ENCODE measurements at places on chromosomes 5 and 9.
A peak's percentile ranks its signal among the peaks of the same experiment; 100 is the strongest.

DNA sequence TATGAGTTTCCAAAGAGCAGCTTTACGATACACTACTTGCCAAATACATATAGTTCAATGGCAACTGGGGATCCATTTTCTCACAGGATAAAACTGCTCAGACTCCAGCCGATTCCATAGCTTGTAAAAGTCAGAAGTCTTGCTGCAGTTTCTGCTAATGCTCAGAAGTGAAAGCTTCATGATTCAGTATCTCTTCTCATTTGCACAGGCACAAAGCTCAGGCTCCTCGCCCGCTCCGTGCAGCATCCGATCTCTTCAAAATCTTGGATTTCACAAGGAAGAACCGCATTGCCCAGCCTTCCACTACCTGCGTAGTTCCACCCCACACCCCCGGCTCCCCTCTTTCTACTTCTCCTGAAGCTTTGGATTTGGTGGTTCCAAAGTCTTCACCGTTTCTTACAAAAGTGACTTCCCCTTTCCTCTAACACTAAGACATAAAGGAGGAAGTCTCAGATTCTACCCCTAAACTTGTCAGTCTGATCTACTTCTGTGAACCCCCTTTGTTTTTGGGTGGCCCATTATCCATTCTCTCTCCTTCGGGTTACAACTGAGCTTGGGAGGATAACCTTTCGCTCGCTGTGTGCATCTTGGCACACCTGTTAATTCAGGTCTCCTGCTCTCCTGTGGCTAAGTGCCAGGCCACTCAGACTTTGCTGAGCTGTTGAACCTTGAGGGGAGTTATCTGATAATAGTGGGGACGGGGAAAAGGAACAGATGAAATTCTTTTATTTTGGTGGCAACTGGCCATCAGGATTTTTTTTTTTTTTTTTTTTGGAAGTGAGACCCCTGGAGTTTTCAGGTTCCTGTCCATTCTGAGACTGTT lies 194.1 kb downstream of the GNA14 start:
- no peak for DNase-seq

- DNase-seq = no peak
These were observed 110.3 kb downstream of the ASTN2 start for GRCh38 chr9:117304549-117304948.

DNA sequence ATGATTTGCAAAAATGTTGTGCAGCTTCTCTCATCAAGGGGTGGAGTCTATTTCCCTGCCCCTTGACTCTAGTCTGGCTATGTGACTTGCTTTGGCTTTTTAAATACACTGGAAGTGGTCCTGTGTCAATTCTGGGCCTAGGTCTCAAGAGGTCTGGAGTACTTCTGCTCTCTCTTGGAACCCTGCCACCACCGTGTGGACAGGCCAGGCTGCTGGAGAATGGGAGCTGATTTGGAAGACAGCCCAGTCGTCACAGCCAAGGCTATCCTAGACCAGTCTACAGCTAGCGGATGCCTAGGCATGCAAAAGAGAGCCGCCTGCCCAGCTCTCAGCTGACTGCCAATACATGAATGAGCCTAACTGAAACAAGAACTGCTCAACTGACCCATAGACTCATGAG lies 56.7 kb upstream of the CLINT1 start:
- DNase-seq = no peak

GRCh38 chr5:50401336-50401735 lies 39.8 kb downstream of the EMB start:
- no peak for DNase-seq

DNA sequence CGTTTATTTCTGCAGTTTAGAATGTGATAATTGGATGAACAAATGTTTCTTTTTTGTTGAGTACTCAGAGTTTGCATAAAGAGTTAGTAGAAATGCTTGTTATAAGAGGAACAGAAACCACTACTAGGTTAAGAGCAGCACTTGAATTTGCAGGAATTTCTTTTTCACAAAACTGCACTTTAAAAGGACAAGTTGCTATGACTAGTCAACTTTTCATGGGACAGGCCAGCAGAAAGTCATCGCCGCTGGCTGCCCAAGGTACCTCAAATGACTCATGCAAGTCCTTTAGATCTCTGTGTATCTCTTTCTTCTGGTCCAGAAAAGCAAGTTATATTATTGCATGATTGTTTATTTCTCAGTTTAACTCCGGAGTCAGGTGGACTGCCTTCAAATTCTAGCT lies 97.3 kb upstream of the HMHB1 start:
- DNase-seq = peak; percentile 6

DNA sequence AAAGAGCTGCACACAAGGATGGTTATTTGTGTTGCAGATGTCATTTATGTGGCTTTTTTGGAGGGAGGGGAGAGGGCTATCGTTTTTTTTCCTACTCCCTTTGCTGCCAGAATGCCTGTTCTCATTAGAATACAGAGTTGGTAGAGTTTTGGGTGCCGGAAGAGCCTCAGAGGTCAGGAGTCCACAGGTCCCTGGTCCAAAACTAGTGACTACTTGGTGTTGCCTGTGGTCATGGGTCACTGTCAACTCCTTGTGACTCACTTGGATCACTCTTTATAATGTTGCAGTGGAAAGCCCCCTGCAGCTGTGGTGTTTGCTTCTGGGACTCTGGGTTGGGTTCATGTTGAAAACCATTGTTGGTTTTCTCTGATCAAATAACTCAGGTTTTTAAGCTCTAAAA lies 131.4 kb downstream of the MAST4 start:
- DNase-seq = no peak

DNA sequence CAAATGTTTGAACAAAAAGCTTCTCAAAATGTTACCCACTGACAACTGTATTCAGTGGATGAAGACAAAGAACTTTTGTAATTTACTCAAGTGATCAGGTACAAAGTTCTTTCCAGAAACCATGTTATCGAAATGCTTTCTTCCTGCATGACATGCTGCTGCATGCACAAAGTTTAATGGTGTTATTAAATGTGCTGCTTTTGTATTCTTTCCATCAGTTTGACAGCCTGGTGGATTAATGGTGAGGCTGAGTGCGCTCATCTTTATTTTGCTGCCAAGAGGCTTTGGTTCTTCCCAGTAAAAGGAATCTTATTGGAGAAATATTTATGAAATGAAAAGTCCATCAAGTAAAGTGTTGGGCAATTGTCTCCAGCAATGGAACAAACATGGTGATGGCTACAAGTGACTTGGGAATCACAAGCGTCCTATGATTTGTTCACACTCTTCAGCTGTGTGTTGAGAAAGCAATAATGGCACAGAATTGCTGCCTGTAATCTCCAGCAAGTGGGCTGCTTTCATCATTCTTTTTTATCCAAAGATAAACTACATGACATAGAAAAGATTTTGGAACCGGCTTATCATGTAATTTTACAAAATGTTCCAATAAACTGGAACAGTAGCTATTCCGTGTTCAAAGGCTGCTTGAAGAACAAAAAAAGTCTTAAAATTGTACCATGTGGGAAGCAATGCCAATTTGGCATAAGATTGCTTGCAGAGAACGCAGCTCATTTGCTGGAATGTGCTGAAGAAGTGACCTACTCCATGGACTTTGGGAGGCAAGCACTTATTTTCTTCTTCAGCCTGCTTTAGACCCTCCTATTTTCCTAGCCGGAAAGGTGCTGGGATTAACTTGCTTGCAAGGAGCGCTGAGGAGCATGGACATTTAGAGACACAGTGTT lies 153.1 kb downstream of the HSD17B3 start:
- DNase-seq = no peak

GRCh38 chr9:79661886-79662536 lies 90.2 kb downstream of the TLE4 start:
- DNase-seq = no peak

DNA sequence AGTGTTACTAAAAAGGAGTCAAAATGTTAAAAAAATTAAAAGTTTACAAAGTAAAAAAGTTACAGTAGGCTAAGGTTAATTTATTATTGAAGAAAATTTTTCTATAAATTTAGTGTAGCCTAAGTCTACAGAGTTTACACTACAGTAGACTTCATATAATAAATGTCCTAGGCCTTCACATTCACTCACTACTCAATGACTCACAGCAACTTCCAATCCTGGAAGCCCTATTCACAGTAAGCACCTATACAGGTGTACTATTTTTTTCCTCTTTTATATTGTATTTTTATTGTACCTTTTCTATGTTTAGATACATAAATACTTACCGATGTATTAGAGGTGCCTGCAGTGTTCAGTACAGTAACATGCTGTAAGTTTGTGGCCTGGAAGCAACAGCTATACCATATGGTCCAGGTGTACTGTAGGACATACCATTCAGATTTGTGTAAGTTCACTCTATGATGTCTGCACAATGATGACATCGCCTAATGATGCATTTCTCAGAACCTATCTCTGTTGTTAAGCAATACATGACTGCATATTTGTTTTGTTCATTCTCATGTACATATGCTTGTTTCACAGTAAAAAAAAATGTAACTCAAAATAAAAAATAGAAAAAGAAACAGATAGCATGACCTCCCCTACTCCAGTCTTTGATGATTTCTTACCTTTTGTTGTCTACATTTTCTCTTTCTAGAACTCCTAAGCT lies 64.7 kb downstream of the NR3C1 start:
- DNase-seq = no peak

GRCh38 chr5:38534156-38534453 lies 22.3 kb downstream of the LIFR start:
- no peak for DNase-seq

GRCh38 chr5:926417-927171 lies 33.9 kb downstream of the TRIP13 start:
- DNase-seq = peak; percentile 58

- no peak for DNase-seq
These were observed 10.9 kb upstream of the MOB3B start for GRCh38 chr9:27540502-27540901.

DNA sequence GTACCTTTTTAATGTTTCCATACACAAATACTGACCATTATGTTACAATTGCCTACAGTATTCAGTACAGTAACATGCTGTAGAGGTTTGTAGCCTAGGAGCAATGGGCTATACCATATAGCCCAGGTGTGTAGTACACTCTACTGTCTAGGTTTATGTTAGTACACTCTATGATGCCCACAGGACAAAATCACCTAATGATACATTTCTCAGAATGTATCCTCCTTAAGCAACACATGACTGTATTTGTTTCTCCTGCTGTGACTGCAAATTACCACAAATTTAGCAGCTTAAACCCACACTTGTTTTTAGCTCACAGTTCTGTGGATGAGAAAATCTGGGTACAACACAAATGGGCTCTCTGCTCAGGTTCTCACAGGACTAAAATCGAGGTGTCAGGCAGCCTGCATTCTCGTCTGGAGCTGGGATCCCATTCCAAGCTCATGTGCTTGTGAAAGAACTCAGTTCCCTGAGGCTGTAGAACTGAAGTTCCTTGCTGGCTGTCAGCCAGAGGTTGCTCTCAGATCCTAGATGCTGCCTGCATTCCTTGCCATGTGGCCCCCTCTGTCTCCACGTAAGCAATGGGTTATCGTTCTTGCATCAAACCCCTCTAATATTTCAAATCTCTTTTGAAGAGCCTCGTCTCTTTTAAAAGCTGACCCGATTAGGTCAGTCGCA lies 38.6 kb upstream of the PIK3R1 start:
- DNase-seq = no peak

GRCh38 chr9:86141843-86142242 lies 42.5 kb upstream of the GOLM1 start:
- no peak for DNase-seq

DNA sequence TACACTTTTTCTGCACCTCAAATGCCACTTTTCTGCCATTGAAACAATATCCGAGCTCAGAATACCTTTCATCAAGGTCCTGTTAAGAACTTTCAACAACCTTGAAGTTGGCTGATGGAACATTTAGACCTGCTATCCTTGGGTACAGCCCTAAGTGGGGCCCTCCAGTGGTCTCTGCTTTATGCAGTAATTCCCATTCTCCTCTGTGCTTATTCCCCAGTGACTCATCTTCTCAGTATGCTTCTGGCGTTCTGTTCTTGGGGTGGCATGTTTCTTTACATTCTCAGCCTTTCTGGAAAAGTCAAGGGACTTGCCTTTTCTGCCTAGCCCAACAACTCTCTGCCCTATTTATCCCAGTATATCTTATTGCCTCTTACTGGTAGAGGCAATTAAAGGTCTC lies 7.1 kb downstream of the ANP32B start:
- DNase-seq = no peak

DNA sequence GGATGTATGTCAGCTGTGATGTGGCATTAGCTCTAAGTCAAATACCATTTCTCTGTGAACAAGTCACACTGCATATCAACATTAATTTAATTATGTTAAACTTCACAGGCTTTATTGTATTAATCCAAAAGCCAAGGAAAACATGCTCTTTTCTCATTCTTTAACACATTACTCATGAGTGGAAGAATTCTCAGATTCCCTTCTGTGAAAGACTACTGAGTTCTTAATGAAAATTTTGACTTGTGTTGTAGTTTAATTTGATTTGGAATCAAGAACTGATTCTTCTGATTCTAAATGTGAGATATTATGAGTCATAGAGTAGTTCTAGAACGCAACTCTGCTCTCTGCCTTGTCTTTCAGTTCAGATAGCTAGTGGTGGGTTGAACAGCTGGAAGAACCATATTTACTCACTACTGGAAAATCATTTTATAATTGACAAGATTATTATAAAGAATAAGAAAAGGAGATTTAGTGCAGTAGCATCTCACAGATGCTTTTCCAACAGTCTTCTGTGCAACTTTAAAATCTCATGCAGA lies 90.6 kb downstream of the VCAN start:
- DNase-seq = no peak

DNA sequence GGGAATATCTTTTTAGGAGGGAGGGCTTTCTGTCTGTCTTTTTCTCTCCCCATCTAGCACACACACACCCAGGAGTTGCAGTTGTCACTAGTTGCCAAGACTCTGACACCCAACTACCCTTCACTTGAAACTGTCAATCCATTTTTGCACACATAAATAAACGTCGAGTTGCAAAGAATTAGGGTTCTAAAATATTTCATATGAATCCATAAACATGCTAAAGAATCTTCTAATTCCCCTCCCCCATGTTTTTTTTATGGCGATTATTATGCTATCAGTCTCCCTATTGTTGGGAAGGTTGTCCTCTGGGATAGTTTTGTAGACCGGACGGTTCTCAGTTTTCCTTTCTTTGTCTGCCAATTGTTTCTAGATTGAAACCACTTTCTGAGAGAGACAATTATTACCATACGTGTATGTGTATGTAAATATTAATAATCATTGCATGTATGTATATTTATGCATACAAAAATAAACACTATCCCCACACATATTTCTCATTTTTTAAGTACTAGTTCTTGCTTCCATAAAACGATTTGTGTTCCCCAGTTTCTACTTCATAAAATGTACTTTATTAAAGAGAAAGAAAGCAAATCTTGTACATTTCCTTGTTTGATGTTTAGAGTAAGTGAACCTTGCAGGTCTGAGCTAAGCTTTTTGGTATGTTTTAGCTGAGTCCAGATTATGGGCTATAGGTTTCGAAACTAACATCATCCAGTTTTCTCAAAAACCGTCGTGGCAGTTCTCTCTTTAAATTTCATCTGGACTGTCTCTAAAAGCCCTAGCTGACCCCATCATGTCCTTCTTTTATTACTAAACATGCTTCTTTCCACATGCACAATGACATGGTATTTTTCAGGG lies 165.0 kb upstream of the MPDZ start:
- DNase-seq = no peak

GRCh38 chr9:87609002-87609401 lies 111.3 kb downstream of the DAPK1 start:
- no peak for DNase-seq

Measured in germinal center (tissue), 1 donor.